Right atrium auricular region (tissue), 2 donors: ENCODE measurements at places on chromosomes 1 and 21.

DNA sequence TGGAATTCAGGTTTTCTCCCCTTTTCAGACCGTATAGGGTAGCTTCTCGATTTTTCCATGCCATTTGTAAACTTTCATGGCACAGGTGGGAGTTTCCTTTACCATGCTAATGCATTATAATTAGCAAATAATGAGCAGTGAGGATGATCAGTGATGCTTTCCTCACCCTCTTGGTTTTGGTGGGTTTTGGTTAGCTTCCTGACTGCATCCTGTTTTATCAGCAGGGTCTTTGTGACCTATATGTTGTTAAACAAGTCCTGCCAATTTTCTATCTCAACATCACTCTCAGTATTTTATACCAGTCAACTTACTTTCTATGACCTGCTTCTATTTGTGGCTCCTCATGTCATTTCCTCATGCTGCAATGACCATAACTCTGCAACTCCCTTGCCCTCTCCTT is 1345.1 kb downstream of the NCAM2 start:
- H3K27me3 ChIP-seq: no peaks in the 10 kb centered on the region
- H3K4me3 ChIP-seq: no peak overlapping the region
- H3K27ac ChIP-seq: no peak overlapping the region
- H3K4me1 ChIP-seq: no peaks in the 10 kb centered on the region
- DNase-seq: no peak

- no peaks in the 10 kb centered on the region for H3K4me1 ChIP-seq
- H3K27me3 ChIP-seq: no peaks in the 10 kb centered on the region
- H3K36me3 ChIP-seq: no peaks in the 10 kb centered on the region
- H3K4me3 ChIP-seq: peak overlapping the region; percentile 48
Observed at GRCh38 chr1:89125240-89125912, 538 bp downstream of the GBP2 start.

- H3K4me3 ChIP-seq: no peak overlapping the region
- peak overlapping the region; percentile 65 for H3K27ac ChIP-seq
- DNase-seq: no peak
- H3K4me1 ChIP-seq: peaks cover 36% of the 10 kb centered on the region
- H3K27me3 ChIP-seq: no peaks in the 10 kb centered on the region
- H3K36me3 ChIP-seq: no peaks in the 10 kb centered on the region
Observed at GRCh38 chr1:60906039-60906438, 176.3 kb upstream of the NFIA start.

- no peak overlapping the region for H3K4me3 ChIP-seq
- no peak for DNase-seq
- H3K27ac ChIP-seq: no peak overlapping the region
- H3K27me3 ChIP-seq: no peaks in the 10 kb centered on the region
- no peaks in the 10 kb centered on the region for H3K4me1 ChIP-seq
Observed at GRCh38 chr1:70195342-70195741, 10.0 kb downstream of the LRRC40 start.

GRCh38 chr1:22884806-22885530 is 87.7 kb downstream of the LACTBL1 start:
- H3K36me3 ChIP-seq: no peaks in the 10 kb centered on the region
- no peak for DNase-seq
- H3K27me3 ChIP-seq: no peaks in the 10 kb centered on the region

DNA sequence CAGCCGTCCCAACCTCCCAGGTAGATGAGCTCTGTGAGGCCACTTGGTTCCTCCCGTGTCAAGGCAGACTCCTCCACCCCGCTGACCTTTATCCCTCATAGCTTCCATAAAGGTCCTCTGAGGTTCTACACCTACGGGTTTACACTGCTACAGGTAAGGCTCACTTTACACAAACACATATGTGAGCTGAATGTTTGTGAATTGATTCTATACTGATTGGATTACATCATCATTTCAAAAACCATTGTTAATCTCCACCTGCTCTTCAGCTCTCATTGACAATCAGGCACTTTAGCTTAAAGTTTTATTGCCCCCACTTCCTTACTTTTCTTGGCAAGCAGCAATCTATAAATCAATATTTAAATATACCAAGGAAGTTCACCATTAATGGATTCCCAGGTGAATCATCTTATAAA is 12.8 kb upstream of the RGS16 start:
- DNase-seq: no peak
- H3K4me3 ChIP-seq: no peak overlapping the region
- no peaks in the 10 kb centered on the region for H3K36me3 ChIP-seq
- no peaks in the 10 kb centered on the region for H3K4me1 ChIP-seq

GRCh38 chr1:222523852-222524251 is 24.1 kb downstream of the HHIPL2 start:
- no peak overlapping the region for H3K4me3 ChIP-seq
- H3K27ac ChIP-seq: no peak overlapping the region
- DNase-seq: no peak
- no peaks in the 10 kb centered on the region for H3K27me3 ChIP-seq
- no peaks in the 10 kb centered on the region for H3K36me3 ChIP-seq

- H3K36me3 ChIP-seq: no peaks in the 10 kb centered on the region
- H3K27me3 ChIP-seq: no peaks in the 10 kb centered on the region
- H3K27ac ChIP-seq: no peak overlapping the region
- H3K4me1 ChIP-seq: peaks cover 12% of the 10 kb centered on the region
- DNase-seq: no peak
Observed at GRCh38 chr1:225539069-225539468, 111.2 kb upstream of the LBR start.

DNA sequence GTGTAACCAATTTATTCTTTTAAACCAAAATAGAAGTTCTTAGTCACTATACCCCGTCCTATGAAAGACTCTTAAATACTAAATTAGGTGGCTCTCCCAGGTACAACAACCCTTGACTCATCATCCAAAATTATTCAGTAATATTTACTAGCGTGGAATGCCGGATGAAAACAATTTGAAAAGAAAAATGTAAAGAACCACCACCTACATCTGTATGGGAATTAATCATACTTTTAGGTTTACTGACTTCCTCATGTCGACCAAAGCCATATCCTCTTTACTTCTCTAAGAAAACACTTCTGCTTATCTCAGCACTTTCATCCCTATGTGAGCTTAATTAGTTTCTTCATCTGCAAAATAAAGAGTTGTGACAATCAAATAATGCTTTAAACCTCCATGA is 139.6 kb downstream of the AKT3 start:
- H3K4me1 ChIP-seq: peaks cover 9% of the 10 kb centered on the region
- H3K4me3 ChIP-seq: no peak overlapping the region
- H3K36me3 ChIP-seq: no peaks in the 10 kb centered on the region
- no peaks in the 10 kb centered on the region for H3K27me3 ChIP-seq
- no peak overlapping the region for H3K27ac ChIP-seq
- no peak for DNase-seq

DNA sequence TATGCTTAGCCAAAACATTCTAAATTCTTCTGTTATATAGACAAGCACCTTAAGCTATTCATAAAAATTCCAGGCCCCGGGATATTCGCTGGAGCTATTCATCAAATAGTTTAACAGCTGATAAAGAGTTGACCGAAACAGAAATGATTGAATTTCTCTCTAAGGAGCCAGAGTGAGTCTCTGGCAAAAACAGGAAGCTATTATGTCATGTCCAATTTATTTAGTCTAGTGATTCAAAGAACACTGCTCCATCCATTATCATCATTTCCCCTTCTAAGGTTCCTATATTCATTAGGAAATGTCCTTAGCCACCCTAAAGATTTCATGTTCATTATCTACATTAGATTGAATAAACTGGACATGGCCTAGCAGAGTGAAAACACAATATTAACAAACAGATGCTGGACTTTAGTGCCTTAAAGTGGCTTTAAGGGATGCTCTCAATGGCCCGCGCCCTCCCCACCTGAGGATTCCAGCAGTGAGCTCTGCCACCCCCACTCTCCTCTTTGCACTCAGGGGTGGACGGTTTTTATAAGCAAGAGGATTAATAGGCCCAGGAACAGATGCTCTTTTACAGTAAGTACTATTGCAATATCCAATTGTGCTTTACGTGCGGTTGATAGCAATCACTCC is 122.1 kb upstream of the RGS1 start:
- H3K4me1 ChIP-seq: no peaks in the 10 kb centered on the region
- H3K27ac ChIP-seq: no peak overlapping the region
- no peak for DNase-seq
- H3K36me3 ChIP-seq: no peaks in the 10 kb centered on the region

DNA sequence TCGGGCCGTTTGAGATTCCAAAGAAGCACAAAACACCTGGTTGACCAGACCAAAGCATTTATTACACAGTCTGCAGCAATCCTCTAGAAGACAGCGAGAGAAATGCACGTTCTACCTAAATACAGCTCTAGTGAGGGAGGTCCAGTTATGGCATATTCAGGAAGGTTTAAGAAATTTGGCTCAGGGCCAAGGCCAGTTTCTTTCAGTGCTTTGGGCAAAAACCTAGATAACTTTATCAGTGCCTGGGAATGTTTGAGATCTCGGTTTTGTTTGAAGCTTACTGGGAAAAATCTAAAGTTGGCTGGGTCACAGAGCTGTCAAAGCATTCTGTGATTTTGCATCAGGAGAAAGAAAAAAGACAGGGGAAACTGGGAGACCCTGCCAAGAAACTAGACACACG is 514.0 kb upstream of the TMPRSS15 start:
- no peaks in the 10 kb centered on the region for H3K4me1 ChIP-seq
- no peak overlapping the region for H3K27ac ChIP-seq
- no peak overlapping the region for H3K4me3 ChIP-seq
- no peaks in the 10 kb centered on the region for H3K27me3 ChIP-seq
- no peak for DNase-seq
- no peaks in the 10 kb centered on the region for H3K36me3 ChIP-seq

- no peak overlapping the region for H3K4me3 ChIP-seq
- no peaks in the 10 kb centered on the region for H3K36me3 ChIP-seq
- H3K27me3 ChIP-seq: no peaks in the 10 kb centered on the region
- no peaks in the 10 kb centered on the region for H3K4me1 ChIP-seq
Observed at GRCh38 chr1:157142765-157143423, 4.7 kb upstream of the ETV3 start.

DNA sequence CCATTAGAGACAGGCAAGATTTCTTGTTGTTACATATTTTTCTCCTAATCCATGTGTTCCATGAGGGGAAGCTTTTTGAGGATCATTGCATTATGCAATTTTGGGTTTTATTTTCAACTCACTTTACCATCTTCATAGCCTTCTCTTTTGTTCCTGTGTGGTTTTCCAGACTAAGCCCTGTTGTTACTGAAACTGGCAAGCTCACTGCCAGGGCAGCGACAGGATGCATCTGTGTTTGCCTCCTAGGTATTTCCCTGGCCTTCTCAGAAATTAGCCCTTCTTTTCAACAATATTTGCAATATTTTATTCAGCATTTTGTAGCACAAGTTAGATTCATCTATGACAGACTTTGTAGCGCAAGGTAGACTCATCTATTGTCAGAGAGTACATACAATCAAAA is 134.2 kb upstream of the CYYR1 start:
- H3K36me3 ChIP-seq: no peaks in the 10 kb centered on the region
- no peak overlapping the region for H3K4me3 ChIP-seq
- H3K27me3 ChIP-seq: no peaks in the 10 kb centered on the region
- no peak overlapping the region for H3K27ac ChIP-seq

DNA sequence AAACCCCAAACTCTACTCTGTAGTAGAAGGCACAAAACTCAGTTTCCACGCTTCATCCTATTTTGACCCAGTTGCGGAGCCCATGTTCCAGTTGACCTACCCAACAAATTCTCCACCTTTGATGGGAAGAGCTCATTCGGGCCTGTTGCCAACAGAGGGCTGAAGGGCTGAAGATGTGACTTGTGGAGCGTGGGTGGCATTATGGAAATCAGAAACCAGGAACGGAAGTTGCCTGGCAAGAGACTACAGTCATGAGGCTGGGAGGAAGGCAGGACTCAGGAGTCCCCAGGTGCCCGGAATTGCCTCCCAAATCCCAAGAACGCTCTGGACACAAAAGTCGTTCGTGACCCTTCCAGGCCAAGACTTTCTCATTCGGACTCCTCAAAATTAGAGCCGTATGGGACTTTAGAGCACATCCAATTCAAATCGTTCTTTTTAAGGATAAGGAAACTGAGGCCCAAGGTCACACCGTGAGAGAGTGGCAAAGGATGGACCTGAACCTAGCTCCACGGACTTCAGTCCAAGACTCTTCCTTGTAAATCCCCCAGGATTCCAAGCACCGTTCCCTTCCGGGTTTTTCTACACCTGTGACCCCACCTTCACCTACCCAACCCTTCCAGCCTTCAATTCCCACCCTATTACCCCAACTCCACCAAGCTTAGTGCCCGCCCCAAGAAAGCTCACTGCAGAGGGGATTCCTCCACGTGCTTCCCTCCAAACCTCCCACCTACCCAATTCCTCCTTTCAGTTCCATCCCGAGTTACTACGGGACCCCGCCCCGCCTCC is 739 bp downstream of the SMG5 start:
- peak overlapping the region; percentile 87 for H3K4me3 ChIP-seq
- H3K27ac ChIP-seq: peak overlapping the region; percentile 93
- peaks cover 26% of the 10 kb centered on the region for H3K36me3 ChIP-seq
- no peak for DNase-seq
- H3K4me1 ChIP-seq: no peaks in the 10 kb centered on the region

DNA sequence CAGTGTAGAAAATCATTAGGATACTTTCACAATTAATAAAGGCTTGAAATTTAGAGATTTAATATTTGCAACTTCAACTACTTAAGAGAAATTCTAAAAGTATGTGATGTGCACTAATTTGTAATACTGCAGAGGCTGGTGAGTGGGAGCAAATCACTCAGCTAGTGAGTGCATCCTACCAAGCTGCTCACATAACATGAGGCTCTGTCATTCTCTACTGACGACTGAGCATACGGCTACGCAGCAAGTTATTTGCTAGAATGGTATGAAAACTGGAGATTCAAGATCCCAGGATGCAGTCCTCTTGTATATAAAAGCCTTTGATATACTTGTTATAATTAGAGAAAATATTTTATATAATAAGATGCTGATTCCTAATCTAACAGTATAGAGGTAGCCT is 90.1 kb downstream of the ATP1B1 start:
- H3K4me3 ChIP-seq: no peak overlapping the region
- H3K4me1 ChIP-seq: no peaks in the 10 kb centered on the region
- H3K36me3 ChIP-seq: no peaks in the 10 kb centered on the region
- no peak for DNase-seq
- no peak overlapping the region for H3K27ac ChIP-seq
